ENCODE measurements at places on chromosomes 6 and 20. TPM values are rescaled to one million over a fixed set of nuclear protein-coding genes. Genes with fewer than 3 reads are reported as not detected.

CCNC gene
- total RNA-seq = 59.2 TPM

BMP7 gene
- total RNA-seq = not detected

GRM1 gene
- not detected for total RNA-seq

HCRTR2 gene
- not detected for total RNA-seq

OR2J3 gene
- not detected for total RNA-seq

INSM1 gene
- not detected for total RNA-seq

PTPRT gene
- not detected for total RNA-seq

OR2B6 gene
- total RNA-seq = not detected

OR2B3 gene
- not detected for total RNA-seq

OR2H2 gene
- not detected for total RNA-seq

HDGFL1 gene
- total RNA-seq = not detected

B4GALT5 gene
- 12.9 TPM for total RNA-seq

TREM1 gene
- total RNA-seq = 0.15 TPM

TRIM15 gene
- not detected for total RNA-seq

ANGPT4 gene
- total RNA-seq = under 0.01 TPM

CEP250 gene
- total RNA-seq = 33.9 TPM

KHDC1L gene
- total RNA-seq = not detected

TFAP2A gene
- total RNA-seq = not detected

GLP1R gene
- not detected for total RNA-seq

FILIP1 gene
- 0.34 TPM for total RNA-seq

BPIFA2 gene
- total RNA-seq = not detected

IRF4 gene
- total RNA-seq = not detected

SCRT2 gene
- not detected for total RNA-seq

ENPP1 gene
- total RNA-seq = 6.6 TPM

Data from bronchus fibroblast of lung (primary cell).